ENCODE measurements at places on chromosomes 4 and X.
A peak's percentile ranks its signal among the peaks of the same experiment; 100 is the strongest.

DNA sequence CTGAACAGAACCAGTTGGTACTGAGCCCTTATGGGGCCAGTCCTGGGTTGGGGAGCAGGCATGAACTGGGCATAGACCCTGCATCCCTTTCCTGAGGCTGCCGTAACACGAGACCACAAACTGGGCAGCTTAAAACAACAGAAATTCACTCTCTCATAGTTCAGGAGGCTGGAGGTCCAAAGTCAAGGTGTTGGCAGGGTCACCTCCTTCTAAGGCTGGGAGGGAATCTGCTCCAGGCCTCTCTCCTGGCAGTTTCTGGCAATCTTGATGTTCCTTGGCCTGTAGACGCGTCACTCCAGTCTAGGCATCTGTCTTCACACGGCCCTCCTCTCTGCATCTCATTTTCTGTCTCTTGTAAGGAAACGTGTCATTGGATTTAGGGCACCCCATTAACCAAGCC, 19.8 kb upstream of the SORCS2 start:
- DNase-seq, result peak; percentile 8

DNA sequence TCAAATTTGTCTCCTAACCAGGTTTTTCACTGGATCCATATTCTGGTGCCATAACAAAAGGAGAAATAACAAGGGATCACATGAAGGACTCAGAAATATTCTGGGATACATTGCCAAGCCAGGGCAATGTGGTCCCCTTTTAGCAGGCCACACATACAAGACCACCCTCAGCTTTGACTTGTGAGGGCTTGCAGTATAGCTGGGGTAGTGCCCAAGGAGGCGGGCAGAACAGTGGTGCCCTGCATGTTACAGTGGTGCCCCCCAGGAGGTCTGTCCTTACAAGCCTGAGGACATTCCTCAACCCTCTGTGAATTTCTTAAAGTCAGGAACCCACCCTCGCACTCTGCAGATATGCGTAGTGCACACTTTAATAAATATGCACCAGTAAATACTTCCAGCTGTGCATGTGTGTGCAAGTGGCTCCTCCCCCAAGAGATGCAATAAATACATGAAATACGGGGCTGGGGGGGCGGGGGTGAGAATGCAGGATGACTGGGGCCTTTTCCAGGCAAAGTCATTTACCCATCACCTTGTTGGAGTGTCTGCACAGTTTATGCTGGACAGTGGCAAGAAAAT, 34.4 kb upstream of the TBL1X start:
- no peak for DNase-seq

- peak; percentile 84 for DNase-seq
Measured at GRCh38 chr4:153651587-153651986, 32.5 kb upstream of the TLR2 start.

DNA sequence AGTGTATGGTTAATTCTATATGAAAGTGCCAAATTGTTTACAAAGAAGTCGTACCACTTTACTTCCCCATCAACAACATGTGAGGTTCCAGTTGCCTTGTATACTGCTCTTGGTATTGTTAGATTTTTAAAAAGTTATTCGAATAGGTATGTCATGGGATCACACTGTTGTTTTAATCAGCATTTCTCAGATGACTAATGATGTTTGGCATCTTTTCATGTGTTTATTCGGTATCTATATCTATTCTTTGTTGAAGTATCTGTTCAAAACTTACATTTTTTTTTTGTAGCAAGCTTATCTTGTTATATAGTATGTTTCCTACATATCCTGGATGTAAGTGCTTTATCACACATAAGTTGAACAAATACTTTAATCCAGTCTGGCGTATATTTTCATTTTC, 99.4 kb upstream of the MAB21L2 start:
- no peak for DNase-seq

DNA sequence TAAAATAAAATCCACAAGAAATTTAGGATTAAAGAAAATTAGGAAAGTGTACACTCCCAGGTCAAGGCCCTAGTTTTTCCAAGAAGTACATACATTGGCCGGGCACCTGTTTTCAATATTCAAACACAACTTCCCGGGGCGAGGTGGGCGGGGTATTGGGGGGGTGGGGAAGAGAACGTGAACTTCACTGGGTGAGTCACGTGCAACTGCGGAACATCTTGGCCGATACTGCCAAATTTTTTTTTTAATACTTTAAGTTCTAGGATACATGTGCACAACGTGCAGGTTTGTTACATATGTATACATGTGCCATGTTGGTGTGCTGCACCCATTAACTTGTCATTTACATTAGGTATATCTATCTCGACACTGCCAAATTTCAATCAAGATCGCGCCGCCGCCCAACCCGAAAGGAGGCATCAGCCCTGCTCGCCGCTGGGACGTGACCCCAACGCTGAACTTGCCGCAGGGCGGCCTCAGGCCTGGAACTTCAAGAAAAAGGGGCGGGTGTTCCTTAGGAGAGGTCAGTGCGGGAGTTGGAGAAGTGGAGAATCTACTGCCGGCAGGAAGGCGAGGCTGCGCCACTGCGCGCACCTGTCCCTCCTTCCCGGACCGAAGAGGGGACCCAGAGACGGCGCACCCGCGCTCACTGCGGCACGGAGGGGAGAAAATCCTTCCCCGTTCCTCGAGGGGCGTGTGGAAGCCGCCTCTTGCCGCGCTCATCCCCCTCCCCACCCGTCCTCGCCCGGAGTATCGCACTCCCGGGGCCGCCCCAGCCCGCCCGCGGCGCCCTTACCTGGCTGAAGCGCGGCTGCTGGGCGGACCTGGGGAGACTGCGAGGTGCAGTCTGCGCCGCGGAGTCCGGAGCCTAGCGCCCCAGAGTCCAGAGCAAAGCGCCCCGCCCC, at the start of gene TEC:
Gene TEC, minus strand, starts transcription at position 883 of the 905 bp plus-strand sequence. CDS start 41,224 bp downstream, outside the sequence.
- DNase-seq, result peak; percentile 43

GRCh38 chr4:181443021-181443420, 800.2 kb upstream of the TENM3 start:
- DNase-seq, result no peak

DNA sequence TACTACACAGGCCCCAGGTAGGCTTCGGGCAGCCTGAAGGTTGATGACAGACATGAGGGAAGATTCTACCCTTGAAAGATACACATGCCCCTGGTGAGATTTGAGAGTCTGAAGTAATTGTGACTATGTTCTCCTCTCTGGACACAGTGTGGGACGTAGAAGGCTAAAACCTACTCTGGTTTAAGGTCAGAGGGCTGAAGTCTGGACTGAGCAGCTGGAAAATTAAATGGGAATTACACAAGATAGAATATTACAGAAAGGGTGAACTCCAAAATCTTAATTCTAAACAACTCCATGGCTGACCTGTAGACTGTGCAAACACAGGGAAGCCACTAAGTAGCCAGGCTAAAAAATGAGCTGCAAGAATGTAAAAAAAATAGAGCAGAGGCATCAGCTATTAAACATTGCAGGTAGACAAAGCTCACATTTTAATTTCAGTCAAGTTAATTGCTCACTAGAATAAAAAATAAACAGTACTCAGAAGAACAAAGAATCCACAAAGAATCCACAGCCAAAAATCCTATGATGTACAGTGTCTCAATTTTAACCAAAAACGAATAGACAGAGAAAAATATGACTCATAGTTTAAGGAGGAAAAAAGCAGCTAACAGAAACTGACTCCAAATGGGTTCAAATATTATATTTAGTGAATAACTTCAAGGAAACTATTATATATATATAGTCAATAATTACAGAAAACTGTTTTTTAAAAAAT, 170.4 kb downstream of the PCDH18 start:
- no peak for DNase-seq

- DNase-seq, result no peak
Measured at GRCh38 chrX:19577181-19577810, 62.0 kb upstream of the MAP3K15 start.

DNA sequence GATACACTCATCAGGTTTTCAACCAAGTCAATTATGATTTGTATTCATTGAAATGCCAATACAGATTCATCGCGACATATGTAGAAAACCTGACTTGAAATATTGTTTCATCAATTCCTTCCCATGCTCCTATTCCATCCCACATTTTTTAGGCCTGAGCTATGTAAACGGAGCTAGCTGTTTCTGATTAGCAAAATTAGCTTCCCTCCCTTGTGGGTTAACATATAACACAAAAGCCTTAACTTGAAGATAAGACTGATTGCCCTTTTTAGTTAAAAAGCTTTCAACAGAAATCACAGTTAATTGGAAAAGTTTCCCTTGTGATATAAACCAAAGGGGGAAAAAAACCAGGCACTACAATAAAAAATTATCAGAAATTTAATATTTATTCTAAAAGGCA, 32.8 kb upstream of the DCLK2 start:
- DNase-seq, result no peak

DNA sequence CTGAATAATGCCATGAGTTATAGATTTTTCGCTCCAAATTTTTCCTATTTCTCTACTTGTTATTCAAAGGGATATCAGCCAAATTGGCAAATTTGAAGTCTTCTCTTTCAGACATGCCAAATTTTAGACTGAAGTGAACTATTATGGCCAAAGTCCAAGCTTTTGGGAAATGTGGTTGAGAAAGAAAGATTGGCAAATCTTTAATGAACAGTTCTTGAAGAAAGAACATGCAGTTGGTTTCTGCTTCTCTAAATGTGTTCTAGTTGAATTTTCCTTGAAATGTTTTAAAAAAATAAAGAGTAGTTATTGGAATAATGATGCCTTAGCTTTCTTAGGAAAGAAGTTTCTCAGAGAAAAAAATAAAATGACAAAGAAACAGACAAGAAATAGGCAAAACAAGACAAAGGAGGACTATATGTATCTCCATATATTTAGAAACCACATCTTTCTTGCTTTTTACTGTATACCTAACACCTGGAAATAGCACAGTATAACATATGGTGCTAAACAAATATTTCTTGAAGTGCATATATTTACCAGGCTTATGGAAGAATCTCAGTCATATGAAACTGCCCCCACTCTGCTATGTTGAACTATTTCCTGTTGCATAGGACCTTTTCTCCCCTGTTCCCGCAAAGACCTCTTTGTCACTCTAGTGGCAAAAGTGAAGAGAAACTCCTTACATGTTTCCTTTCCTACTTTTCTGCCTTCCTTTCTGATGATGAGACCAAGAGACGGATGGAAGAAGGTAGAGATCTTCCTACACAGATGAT, 250.0 kb downstream of the ARHGAP24 start:
- DNase-seq, result no peak

DNA sequence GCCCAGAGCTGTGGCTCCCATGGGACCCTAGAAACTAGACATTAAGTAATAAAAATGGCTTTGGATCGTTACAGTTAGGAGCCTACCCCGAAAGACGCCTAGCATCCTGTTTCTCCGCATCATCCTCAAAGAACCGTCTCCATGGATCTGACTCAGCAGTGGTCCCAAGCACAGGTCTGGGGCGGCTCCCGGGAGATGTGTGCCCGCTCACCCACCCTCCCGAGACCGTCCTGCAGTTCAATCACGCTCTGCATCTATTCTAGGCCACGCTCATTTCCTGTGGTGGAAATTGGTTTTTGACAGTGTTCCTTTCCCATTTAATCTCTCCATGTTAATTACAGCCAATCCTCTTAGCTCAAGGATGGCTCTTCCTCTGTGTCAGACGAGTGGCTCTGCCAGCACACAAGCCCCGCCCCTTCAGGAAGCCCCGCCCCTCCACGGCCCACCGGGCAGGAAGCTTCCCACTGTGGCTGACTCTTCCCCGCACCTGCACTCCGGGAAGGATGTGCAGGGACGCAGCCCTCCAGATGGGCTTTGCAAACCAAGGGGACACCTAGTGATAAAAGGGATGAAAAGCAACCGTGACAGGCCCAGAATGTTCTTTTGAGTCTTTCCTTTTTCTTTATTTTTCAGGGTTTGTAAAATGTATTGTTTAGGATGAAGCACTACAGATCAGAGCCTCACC, 34.5 kb upstream of the HELT start:
- DNase-seq, result peak; percentile 85

DNA sequence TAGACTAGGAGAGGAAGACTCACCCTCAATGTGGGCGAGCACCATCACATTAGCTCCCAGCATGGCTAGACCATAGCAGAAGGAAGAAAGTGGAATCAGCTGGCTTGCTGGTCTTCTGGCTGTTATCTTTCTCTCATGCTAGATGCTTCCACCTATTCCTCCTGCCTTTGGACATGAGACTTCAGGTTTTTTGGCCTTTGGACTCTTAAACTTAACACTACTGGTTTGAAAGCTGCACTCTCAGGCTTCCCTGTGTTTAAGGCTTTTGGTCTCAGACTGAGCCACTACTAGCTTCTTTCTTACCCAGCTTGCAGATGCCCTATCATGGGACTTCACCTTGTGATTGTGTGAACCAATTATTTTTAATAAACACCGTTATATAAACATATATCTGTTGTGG, 39.0 kb upstream of the UGT2B4 start:
- DNase-seq, result no peak

- DNase-seq, result no peak
Measured at GRCh38 chr4:172596206-172596605, 572.4 kb upstream of the GALNT7 start.

DNA sequence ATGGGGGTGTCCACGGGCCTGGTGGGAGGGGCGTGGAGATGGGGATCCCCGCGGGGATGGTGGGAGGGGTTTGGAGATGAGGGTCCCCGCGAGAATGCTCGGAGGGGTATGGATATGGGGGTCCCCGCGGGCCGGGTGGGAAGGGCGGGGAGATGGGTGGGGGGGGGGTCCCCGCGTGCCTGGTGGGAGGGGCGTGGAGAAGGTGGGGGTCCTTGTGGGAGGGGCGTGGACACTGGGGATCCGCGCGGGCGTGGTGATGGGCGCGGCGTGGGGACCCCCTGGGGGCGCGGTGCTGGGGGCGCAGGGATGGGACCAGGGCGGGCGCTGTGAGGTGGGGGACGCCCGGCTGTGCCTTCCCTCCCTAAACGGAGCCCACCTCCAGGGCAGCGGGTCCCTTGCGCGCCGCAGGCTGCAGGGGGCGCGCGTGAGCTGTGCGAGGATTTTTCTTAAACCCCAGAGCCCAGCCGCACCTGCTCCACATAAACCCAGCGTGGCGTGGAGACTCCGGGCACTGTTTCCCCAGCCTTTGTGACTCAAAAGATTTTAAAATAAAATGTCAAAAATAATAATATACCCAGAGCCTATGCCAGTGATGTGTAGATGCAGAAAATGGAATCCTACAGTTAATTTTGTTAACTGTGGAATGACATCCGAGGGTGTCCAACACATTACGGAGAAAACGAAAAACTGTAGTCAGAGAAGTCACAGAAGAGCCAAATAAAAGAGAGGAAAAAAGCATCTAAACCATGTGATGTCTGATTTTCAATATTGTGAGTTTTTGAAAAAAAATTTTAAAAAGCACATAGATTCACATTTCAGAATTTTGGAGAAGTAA, 1.5 kb upstream of the ASMTL start:
- DNase-seq, result peak; percentile 87

GRCh38 chr4:40480291-40480690, 145.2 kb downstream of the CHRNA9 start:
- no peak for DNase-seq

- no peak for DNase-seq
Measured at GRCh38 chr4:180636696-180637404, 1606.4 kb upstream of the TENM3 start.

DNA sequence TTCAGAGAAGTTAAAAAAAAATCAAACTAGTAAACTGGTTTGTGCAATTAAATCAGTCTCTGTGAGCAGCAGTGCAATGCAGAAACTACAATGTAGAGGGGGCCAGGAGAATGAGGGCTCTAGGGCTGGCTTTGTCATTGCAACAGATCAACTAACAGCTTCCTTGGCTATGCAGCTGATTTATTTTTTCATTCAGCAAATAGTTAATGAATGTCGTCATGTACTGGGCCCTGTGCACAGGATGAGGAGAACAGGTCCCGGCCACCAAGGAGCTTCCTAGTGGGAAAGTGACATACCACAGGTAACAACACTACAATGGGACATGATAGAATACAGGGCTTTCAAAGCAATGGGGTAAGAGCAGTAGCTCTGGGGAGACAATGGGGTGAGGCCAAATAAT, 190.1 kb downstream of the NSUN7 start:
- DNase-seq, result peak; percentile 67

- DNase-seq, result peak; percentile 54
Measured at GRCh38 chr4:184825896-184826690, at the start of gene ACSL1. Gene ACSL1 (minus strand): TSS chr4:184825968. CDS start chr4:184803514, 22,454 bp downstream.
